ENCODE measurements at places on chromosomes 2 and 18.

GRCh38 chr2:218872645-218873358 is 7.8 kb upstream of the WNT10A start:
- no peak for DNase-seq

DNA sequence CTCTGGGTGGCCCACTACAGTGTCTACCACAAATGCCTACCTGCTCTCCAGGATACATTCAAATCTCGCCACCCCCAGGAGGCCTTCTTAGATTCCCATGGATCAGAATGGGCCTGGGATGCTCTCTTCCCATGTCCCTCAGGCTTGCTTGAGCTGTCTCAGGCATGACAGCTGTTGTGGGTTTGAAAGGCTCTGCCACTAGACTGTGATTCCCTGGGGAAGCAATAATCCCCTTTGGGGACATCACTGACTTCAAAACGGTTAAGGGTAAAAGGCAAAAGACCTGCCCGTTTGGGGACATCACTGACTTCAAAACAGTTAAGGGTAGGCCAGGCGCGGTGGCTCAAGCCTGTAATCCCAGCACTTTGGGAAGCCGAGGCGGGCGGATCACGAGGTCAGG is 35.8 kb upstream of the ZNF516 start:
- DNase-seq, result no peak

GRCh38 chr2:43149482-43150107 is 76.8 kb downstream of the ZFP36L2 start:
- DNase-seq, result no peak

DNA sequence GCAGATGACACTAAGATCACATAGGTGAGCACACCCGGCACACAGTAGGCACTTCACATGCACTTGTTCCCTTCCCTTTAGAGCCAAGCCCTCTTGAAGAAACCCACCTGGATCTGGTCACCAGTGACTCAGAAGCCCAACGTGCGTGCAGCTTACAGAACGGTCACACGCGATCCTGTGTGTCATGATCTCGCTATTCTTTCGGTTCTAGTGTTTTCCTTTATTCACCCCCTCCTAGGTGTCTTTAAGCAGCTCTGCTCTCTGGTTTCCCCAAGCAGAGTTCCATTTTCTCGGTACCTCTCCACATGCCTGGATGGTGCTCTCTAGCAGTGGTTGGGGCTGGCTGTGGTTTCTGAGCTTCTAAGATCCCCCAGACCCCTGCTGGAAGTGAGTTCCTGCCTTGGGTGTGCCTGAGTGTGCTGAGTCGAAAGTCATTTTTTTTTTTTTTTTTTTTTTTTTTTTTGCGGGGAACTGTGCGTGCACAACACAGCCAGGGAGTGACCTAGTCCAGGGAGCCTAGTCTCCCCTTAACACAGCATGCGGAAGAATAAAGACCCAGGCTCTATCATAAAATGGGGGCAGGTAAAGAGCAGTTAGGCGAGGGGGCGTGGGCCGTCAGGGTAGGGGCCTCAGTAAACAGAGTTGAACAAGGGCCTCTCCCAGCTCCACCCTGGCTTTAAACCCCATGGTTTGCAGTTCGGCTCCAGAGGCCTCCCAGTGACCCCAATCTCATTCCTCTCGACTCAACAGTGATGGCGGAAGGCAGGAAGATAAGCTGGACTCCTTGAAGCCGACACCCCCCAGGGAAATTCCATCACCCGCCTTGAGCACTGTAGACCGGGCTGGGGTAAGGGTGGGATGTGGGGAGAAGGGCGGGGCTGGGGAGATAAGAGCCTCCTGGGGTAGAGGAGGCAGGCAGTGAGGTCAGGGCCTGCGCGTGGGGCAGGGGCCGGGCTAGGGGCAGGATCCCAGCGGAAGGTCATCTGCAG is 29.8 kb upstream of the DNMT3A start:
- DNase-seq, result no peak

GRCh38 chr18:78612318-78612717 is 367.3 kb upstream of the SALL3 start:
- no peak for DNase-seq

GRCh38 chr2:8469709-8470493 is 212.0 kb upstream of the ID2 start:
- no peak for DNase-seq

GRCh38 chr18:45837283-45838070 is 12.0 kb downstream of the SIGLEC15 start:
- DNase-seq, result no peak

DNA sequence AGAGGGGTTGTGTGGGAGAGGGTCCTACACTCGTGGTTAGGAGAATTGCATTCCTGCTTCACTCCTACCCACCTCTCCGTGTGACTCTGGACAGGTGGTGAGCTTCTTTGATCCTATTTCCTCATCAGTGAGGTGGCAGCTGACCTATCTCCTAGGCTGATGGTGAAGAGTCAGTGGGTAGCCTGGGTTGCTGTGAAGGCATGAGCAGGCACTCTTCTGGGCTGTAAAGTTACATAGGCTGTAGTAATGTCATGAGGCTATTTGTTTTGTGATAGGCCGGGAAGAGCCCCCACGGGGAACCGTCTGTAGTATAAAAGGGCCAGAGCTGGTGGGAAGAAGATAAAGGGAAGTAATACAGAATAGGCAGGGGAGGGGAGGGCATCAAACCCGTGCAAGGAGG is 83.8 kb downstream of the TMEM247 start:
- DNase-seq, result no peak

DNA sequence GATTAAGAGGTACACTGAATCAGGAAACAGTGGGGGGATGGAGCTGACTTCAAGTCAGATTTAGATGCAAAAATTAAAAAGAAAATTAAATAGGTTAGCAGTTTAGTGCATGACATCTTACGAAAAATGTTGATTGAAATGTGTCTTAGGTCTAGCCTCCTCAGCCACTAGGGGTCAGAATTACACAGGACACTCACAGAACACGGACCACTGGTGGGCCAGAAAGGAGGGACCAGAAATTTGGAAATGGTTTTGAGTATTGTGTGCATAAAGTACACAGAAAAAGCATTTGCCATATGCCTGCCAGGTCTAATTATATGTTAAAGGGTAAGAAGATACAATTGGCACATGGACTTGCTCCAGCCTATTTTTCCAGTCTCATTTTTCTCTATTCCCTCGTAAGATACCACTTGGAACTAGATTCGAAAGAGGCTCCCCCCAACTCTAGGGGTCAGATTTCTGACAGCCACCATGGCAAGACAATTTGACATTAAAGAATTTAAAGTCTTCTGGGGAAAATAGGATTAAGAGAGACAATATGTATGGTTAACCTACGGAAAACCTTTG is 550.2 kb upstream of the SETBP1 start:
- DNase-seq, result no peak

- no peak for DNase-seq
Measured at GRCh38 chr2:219416938-219417337, 1.2 kb upstream of the DES start.

DNA sequence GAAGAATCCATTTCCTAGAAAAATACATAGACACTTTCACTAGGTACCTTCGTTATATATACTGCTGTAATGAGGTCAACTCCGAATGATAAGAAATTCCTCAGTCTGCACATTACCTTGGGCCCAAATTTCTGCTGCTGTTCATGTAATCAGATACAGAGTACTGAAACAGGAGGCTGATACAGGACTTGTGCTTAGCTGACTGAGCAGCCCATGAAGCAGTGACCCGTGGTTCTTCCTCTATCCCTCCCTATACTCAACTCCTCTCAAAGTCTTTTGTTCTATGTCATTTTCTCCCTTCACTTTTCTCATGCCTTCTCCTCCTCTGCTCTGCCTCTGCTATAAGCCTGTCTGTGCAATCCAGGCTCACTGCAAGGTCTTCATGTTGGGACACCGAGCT is 57.5 kb upstream of the ST8SIA5 start:
- DNase-seq, result no peak

DNA sequence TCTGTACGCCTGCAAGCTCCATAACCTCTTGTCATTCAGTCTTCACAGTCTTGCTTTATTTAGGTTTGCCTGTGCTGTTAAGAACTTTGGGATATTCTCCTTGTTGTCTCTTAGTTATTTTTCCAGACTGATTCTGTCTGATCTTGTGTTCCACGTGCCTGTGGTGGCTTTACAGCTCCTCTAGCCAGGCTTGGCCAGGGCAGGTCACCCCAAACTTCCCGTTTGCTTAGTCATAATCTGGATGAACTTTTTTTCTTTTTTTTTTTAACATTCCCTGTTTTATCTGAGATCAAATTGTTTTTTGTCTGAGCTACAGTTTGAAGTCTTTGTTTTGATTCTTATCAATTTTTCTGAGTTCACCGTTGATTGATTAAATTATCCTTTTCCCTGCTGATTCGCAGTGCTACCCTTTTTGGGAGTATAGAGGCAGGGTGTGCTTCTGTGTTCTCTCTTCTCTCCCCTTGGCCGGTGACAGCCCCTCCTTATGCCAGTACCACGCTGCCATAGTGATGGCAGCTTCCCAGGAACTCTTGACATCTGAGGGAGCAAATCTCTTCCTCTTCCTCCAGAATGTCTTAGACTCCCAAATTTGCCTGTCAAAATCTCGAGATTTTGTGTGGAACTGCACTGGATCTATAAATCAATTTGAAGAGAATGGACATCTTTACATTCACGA is 2.5 kb downstream of the SP100 start:
- no peak for DNase-seq

DNA sequence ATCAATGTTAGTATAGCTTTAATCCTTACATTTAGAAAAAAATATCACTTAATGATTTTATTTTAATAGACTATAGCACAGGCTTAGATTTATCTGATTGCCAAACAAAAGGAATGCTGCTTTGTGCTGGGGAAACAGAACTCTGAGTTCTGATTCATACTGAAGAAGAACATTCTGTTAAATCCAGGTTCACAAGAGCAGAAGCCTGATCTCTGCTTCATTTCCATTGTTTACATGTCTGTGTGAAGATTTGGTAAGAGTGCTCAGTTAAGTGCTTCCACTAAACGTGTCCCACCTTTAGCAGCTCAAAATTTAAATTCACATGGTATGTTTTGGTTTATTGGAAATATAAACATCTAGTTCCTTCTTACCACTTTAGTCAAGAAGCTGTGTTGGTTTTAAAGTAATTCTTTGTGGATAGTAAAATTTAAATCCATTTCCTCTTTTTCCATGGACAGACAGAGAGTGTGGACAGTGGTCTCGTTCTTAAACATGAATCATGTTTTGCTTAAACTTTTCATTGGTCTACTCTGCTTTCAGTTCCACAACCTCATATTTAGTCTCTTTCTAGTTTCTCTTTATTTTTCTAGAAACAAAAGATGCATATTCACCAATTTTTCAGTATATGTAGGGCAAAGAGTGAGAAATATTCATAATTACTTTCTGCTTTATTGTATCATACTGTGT is 59.1 kb downstream of the NYAP2 start:
- DNase-seq, result no peak

DNA sequence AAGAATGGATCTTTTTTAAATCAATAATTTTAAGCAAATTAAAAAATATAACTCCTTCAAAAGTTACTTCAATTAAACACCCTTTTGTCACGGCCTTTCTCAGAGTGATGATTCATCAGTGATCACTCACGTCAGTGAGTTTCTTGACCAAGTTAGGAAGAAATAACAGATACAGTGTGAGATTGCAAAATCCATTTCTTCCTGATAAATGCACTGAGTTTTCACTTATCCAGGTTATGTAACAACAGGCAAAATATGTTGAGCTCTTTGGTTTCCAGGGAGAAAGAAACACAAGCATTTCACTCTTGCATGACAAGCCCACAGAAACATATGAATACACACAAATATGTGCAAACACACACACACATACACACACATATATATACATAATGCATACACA is 195.9 kb upstream of the CYRIA start:
- DNase-seq, result no peak

DNA sequence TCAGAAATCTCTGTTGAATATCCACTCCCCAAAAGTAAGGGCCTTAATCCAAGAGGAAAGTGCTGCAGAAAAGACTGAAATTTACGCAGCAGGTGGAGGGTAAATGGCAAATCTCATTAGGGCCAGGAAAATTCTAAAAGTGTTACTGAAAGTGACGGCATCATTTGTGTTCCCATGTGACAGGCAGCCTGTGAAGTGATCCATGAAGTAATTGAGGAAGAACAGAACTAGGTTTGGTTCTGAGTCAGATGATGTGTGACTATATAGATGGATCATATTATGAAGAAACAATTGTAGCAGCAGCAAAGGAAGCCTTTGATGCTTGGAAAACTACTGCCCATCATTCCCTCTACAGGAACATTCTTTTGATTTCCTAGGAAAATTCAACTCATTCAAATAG is 401.2 kb downstream of the TGIF1 start:
- DNase-seq, result no peak

- no peak for DNase-seq
Measured at GRCh38 chr18:7332452-7332851, 101.6 kb downstream of the LRRC30 start.

DNA sequence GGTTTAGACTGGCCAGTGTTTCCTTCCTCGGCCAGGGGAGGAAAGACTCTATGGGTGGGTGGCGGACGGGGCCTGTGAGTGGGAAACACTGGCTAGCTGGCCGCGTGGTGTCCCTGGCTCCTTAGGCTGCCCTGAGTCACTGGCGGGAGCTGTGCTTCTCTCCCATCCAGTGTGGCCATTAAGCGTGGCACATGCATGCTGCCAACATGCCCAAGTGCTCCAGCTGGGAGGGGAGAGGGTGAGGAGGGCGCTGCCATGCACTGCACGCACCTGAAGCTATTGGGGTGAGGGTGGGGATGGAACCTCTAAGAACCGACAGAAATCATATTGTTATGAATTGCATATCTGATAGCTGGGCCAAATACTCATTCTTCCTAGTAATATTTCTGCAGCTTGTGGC is 270.8 kb downstream of the CALCRL start:
- DNase-seq, result no peak

GRCh38 chr2:11571170-11571569 is 37.3 kb downstream of the GREB1 start:
- DNase-seq, result no peak

GRCh38 chr2:216901273-216901672 is 41.4 kb upstream of the TNP1 start:
- no peak for DNase-seq

DNA sequence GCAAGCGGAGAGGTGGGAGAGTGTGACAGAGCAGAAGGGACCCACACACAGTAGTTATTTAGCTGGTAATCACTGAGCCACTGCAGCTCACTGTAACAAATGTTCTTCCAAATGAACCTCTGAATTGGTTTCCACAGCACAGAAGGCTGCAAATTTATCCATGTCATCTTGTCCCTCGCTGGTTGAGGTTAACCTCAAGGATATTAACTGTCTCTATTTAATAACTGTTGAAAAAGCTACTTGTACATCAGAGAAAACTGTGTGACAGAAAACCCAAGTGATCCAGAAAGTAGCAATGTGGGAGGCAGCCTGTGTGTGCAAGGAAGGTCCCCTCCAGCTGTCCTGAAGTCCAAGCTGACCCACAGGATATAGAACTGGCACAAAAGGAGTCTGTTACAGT is 153.6 kb downstream of the DSEL start:
- no peak for DNase-seq

- DNase-seq, result no peak
Measured at GRCh38 chr18:54530285-54530684, 60.8 kb upstream of the DYNAP start.

DNA sequence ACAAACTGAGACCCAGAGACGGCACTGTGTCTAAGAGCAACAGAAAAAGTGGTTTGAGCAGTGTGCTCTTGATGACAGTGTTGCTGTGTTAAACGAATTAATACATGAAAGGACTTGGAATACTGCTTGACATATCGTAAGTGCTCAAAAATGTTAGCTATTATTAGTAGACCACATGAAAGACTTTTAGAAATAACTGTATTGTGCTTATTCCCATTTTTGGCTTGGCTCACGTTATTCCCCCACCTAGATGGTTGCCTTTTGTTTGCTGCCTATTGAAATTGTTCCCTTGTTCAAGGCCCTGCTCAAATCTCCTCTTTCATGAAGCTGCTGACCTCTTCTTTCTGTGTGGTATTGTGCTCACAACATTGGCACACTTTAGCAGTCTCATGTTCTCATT is 27.8 kb upstream of the C2orf74 start:
- no peak for DNase-seq
